ENCODE measurements at places on chromosomes 7 and 10.

DNA sequence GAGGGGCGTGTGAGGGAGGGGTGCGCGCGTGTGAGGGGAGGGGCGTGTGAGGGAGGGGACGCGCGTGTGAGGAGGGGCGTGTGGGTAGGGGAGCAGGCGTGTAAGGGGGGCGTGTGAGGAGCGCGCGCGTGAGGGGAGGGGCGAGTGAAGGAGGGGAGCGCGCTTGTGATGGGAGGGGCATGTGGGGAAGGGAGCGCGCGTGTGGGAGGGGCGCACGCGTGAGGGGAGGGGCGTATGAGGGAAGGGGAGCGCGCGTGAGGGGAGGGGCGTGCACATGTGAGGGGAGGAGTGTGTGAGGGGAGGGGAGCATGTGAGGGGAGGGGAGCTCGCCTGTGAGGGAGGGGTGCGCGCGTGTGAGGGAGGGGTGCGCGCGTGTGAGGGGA is 19.1 kb downstream of the MXI1 start:
- DNase-seq, result peak; percentile 81

DNA sequence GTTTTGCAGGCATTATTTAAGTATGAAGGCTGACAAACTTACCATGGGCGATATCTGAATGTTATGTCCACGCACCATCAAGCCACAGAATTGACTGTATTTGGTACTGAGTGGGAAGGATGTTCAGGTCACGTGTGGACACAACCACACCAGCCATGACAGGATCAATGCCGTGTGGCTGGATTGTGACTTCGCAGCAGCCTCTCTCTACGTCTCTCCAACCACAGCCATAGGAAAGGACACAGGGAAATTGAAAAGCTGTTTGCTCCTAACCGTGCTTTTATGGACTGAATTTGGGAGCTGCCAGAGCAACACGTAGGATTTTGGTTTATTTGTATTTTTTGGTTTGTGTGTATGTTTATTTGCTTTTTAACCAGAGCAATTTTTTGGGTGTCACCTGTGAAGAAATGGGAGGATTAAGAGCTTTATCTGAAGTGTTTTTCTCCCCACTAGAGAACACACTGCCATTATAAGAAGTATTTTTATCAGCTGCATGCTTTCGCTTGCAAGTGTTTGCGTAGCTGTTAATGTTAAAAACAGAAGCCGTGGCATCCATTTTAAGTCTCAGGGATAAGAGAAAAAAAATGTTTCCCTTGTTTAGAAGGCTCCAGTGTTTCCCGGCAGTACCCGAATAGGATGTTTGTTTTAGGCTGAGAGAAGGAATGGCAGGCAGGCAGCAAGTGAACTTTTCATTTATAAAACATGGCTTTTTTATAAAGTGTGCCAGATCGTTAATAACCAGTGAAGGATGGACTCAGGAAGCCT is 401.1 kb upstream of the NFE2L3 start:
- DNase-seq, result peak; percentile 49

- no peak for DNase-seq
Measured at GRCh38 chr7:342681-343216, 52.8 kb downstream of the FOXL3 start.

DNA sequence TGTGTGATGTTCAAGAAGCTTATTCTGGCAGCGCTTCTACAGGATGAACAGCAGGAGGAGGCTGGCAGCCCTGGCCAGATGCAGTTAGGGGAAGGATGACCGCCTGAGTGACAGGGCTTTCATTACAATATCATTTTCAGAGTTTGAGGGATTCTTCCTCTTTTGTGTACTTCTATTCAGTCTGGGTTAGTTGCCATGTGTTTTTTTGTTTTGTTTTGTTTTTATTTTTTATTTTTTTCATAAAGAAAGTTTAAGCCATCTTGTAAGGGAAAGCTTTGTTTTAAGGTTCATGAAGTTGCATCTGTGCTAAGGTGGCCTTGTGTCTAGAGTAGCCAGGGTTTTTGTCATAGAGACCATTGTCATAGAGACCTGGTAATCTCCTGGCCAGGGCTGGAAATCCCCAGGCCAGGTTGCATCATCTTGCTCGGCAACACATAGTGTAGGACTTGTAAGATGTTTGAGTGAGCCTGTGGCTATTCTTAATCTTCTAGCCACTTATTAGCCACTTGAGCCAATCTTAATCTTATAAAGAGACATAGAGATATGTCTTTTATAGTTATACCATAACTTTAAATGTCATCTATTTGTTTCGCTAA is 230.5 kb upstream of the TMEM229A start:
- DNase-seq, result no peak

DNA sequence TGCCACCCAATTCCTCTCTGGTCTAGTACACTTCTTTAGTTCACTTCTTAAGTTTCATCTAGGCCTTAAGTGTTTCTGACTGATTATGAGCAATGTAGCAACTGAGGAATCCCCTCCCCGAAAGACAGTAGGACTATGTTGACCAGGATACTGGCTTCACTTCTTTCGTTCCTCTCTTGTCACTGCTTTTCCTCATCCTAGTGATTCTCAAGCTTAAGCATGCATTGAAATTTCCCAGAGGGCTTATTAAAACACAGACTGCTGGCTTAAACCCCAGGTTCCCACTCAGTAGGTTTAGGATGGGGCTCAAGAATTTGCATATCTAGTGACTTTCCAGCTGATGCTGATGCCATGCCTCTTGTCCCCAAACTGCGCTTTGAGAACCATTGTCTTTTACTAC is 164.6 kb upstream of the WNT16 start:
- DNase-seq, result no peak

DNA sequence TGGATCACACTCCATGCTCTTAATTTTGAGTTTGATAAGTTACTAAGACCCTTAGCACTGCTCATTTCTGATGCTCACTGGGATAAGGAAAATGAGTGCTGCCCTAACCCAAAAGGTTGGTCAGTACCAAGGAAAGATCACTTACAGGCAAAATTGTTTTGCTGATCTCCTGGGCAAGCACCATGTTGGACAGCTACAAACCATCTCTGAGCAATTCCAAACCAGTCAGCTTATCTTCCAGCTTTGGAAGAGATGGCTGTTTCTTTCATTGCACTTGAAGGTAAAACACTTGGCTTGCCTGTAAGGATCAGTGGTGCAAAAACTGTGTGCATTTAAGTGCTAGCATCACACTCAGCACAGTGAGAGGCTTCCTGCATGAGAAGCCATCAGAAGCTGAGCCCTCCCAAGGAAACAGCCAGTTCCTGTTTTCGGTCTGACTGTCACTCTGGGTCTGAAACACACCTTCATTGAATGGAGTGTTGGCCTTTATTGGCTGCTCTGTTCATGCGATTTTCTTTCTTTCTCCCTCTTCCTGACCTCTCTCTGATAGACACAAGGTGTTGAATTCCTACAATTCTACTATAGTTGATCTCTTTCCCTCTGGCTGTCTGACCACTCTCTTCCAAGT is 126.4 kb upstream of the GHITM start:
- no peak for DNase-seq

DNA sequence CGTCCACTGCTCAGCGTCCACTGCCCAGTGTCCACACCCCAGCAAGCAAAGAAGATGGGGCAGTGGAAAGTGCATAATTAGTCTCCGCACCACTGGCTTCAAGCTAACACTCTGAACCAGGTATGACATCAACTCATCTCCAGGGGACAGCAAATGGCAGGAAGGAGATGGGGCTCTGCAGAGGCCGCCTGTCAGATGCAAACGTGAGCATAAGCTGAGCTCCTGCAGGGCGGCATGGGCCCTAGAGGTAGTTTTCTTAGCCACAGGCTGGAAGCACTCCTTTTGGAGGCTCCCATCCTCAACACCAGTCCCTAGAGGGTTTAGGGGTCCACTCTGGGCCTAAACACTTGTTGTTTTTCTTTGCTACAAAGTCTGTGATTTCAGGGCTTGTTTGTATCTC is 335.8 kb upstream of the MKI67 start:
- no peak for DNase-seq

DNA sequence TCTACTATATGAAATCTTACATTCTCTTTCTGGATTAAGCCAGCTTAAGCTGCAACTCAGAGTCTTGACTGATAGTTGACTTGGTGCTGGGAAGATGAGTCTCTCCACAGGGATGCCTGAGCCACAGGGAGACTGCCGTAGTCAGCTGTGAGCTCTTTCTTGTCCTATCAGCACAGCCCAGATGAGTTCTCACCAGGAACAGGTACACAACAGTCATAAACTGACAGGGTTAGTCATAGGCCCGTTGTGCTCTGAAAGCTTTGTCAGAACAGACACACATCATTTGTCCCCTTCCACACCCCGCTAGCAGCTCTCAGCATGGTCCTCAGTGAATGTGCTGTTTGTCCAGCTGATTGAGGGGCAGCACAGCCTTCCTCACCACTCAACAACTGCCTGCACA is 221.6 kb downstream of the RPS24 start:
- no peak for DNase-seq

DNA sequence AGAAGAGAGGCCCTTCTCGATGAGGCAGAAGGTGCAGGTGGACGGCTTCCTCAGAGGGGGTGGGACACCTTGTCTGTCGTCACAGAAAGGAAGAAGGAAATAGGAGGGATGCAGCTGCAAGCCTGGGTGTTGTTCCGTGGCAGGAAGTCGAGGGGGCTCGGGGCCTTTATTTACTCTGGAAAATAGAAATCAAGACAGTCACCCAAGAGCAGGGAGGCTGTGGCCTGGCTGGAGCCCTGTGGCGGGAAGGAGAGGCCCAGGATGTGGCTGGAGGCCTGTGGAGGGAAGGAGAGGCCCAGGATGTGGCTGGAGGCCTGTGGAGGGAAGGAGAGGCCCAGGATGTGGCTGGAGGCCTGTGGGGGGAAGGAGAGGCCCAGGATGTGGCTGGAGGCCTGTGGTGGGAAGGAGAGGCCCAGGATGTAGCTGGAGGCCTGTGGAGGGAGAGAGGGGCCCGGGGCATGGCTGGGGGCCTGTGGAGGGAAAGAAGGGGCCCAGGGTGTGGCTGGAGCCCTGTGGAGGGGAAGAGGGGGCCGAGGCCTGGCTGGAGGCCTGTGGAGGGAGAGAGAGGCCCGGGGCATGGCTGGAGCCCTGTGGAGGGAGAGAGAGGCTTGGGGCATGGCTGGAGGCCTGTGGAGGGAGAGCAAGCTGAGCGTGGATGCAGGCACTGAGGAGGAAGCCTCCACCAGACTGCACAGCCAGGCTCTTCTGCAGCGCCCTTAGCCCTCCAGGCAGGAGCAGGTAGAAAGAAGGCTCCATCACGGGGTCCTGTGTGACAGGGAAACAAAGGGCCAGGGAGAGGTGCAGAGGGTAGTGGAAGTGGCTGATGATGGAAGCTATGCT is 97.3 kb upstream of the SFMBT2 start:
- no peak for DNase-seq

- DNase-seq, result no peak
Measured at GRCh38 chr10:6603142-6604125, 23.4 kb upstream of the PRKCQ start.

GRCh38 chr7:40647719-40648118 is 512.9 kb downstream of the SUGCT start:
- no peak for DNase-seq

DNA sequence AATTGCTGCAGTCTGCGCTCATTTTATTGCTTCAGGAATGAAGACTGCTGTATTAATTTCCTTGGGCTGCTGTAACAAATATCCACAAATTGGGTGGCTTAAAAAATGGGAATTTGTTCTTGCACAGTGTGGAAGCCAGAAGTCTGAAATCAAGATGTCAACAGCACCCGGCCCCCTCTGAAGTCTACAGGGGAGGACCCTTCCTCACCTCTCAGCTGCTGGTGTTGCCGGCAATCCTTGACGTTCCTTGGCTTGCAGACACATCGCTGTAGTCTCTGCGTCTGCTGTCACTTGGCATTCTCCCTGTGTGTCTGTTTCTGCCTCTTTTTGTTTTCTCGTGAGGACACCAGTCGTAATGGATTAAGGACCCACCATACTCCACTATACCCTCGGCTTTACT is 166.2 kb downstream of the PTPN20 start:
- no peak for DNase-seq

DNA sequence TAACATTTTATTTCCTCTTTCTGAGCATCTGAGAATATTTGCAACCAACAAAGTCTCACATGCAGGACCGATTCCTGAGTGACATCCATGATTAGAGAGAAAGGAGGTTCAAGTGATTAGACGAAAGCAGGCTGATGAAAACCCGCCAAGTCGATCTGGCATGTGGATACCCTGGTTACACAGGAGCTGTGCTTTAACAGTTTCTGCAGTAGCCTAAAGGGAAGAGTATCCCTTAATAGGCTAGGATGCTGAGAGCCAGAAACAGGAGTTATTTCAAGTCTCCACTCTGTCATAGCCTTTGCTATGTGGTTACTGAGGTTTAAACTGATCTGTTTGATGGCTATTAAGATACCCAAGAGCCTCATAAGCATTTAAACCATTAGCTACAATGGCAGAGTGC is 82.5 kb downstream of the PRKCQ start:
- DNase-seq, result no peak

DNA sequence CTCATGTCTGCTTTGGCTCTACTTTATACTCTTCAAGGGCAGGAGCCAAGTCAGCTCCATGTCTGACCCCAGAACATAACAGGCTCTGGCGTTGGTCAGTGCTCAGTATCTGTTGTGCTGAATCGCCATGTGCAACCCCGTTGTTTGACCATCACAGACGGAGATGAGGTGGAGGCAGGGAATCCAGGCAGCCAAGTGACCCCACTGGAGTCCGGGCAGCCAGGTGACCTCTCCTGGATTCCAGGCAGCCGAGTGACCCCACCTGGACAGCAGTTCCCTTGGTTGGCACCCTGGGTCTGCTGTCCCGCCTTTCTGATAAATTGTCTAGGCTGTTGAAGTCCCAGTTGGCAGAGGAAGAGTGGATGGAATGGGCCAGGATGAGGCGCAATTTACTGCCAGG is 232.2 kb downstream of the TCERG1L start:
- no peak for DNase-seq

GRCh38 chr10:43946445-43946844 is 297.8 kb upstream of the ZNF32 start:
- no peak for DNase-seq

DNA sequence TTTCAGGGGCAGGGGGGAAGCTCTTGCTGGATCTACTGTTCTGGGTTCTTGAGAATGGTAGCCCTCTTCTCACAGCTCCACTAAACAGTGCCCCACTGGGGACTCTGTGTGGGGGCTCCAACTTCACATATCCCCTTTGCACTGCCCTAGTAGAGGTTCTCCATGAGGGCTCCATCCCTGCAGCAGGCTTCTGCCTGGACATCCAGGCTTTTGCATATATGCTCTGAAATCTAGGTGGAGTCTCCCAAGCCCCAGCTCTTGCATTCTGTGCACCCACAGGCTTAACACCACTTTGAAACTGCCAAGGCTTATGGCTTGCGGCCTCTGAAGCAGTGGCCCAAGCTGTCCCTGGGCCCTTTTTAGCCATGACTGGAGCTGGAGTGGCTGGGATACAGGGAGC is 150.7 kb downstream of the LRMDA start:
- no peak for DNase-seq

DNA sequence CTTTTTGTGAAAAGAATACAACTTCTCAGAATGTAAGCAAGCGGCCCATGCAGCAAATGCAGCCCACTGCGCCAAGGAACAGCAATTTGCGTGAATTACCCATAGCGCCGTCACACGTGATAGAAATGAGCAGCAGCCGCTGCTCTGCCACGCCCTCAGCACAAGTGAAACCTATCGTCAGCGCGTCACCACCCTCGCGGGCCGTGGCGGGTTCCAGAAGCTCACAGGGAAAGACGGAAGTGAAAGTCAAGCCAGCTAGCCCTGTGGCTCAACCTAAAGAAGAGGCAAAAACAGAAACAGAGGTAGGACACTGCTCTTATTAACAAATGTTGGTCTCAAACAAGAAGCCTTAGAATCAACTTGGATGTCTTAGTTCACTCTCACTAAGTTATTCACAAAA is 70.5 kb downstream of the SHH start:
- no peak for DNase-seq

All from NCI-H2227 treated with DMSO at 0.1 percent for 48 hours (cell line).